Fibroblast of skin of left biceps (primary cell): ENCODE measurements at places on chromosomes 4 and X.
A peak's percentile ranks its signal among the peaks of the same experiment; 100 is the strongest.

- no peak for DNase-seq
Observed at GRCh38 chr4:22235698-22236097, 280.2 kb downstream of the ADGRA3 start.

GRCh38 chr4:103415801-103416200 is 217.7 kb upstream of the CENPE start:
- no peak for DNase-seq

- no peak for DNase-seq
Observed at GRCh38 chr4:47713129-47713834, 124.6 kb downstream of the CORIN start.

- DNase-seq: no peak
Observed at GRCh38 chr4:31035761-31036160, 315.6 kb downstream of the PCDH7 start.

DNA sequence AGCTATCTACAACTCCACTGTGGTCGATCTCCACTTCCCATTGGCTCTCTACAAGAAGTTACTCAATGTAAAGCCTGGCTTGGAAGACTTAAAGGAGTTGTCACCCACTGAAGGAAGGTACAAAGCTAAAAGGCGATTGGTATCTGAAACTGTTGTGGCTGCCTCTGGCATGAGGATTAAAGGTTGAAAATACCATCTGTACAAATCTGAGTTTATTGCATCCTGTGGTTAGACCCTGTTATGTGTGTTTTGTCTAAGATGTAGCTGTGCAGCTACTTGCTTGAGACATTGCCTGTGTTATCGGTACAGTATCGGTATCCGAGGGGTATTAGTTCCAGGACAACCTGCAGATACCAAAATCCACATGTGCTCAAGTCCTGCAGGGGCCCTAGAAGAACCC is 16.4 kb downstream of the NAP1L5 start:
- DNase-seq: no peak

GRCh38 chr4:185881430-185881829 is 69.4 kb upstream of the SORBS2 start:
- DNase-seq: peak; percentile 56

GRCh38 chr4:99878604-99879003 is 15.6 kb downstream of the LAMTOR3 start:
- DNase-seq: no peak

- DNase-seq: no peak
Observed at GRCh38 chr4:152929888-152930287, 6.2 kb upstream of the FHDC1 start.

DNA sequence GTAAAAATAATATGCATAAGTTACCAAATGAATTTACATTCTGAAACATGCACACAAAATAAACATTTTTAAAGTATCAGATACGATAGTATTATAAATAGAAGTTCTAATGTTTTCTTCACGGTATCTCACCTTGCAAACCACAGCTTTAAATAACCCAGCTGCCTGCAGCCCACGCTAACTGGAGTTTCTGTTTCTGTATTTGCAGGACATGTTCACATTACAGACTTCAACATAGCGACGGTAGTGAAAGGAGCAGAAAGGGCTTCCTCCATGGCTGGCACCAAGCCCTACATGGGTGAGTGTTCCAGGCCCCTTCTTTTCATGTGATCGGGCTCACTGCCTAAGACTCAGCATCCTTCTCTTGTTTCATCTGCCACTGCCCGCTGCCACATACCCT is 291.7 kb downstream of the EVC2 start:
- DNase-seq: no peak

DNA sequence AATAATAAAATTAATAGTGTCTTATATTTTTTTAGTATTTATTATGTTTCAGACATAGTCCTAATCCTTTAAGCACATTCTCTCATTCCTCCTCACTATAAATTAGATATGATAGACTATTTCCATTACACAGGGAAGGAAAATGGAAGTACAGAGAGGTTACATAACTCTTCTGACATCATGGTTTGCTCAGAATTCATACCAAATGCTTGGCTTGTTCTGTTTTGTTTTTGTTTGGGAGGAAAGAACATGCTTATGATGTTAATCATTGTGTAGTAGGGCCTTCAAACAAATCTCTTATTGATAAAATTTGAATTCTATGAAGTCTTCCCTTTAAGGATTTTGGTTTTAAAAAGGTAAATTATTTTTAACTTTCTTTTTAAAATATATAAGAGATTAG is 59.5 kb downstream of the RXFP1 start:
- DNase-seq: no peak

DNA sequence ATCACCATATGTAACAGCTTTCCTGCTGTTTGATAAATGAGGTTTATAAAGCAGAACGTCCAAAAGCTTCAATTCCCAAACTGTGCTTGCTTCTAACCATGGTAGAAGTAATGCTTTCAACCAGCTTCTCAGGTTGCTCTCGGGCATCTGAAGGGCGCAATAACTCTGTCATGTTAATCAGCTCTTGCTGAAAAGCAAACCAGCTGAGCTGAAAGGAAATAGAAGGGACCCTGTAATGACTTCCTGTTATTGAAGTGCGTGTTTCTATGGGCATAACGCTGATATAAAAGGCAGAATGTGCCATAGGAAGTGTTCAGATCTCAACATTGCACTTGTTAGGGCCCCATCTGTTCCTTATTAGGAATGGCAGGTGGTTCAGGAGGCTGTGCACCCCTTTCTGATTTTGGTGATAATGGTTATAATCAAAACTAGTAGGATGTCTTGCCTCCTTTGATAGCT is 21.2 kb downstream of the HERC3 start:
- DNase-seq: no peak
